NT2/D1 (cell line): ENCODE measurements at places on chromosomes 5 and 9.

- no peak for DNase-seq
Observed at GRCh38 chr5:60262576-60263295, 369.2 kb upstream of the PDE4D start.

- no peak for DNase-seq
Observed at GRCh38 chr5:165525271-165525670, 2019.9 kb downstream of the MAT2B start.

GRCh38 chr5:17872204-17872603 lies 237.9 kb downstream of the TAF11L14 start:
- DNase-seq = no peak

- no peak for DNase-seq
Observed at GRCh38 chr5:172637740-172638139, 3.3 kb upstream of the NEURL1B start.
